T-helper 2 cell treated with Interferon-gamma antibody and Interleukin-4, amounts not matched to agents 5 μg/mL and 100 μg/mL, for 36 hours (primary cell): ENCODE measurements at places on chromosomes 2 and 18.

GRCh38 chr2:240569523-240569997 is 1.3 kb downstream of the RNPEPL1 start:
- DNase-seq: no peak

DNA sequence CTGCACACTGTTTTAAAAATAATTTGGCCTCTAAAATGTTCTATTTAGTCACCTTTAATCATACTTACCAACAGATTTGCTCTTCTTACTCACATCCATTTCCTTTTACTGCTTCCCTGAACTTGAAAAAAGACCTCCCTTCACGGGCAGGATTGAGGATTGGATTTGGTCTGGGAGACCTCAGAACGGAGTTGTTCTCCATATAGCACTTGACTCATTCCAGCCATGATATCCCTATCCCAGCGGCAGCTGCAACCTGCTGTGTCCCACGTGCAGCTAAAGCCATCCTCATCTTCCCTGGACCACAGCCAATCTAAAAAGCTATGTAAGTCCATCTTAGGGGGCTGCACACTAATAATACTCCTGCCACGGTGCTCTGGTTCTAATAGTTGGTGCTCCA is 97.0 kb upstream of the PTPRM start:
- no peak for DNase-seq

GRCh38 chr2:74886251-74886650 is 52.3 kb downstream of the HK2 start:
- no peak for DNase-seq

DNA sequence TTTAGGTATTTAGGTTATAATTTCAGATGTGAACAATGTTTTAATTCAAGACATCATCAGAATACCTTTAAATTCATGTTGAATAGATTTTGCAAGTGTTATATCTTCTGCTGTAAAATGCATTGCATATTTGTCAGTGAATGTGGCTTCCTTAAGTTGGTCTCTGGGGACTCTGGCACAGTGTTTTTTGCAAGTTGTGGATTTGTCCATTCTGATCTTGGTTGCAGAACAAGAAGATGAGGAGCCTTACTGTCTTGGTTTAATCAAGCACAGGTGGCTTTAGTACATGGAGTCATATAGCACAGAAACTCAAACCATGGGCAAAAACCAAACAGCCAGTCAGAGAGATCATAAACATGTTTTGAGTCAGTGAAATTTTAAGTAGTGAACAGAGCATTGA is 135.7 kb downstream of the ARHGAP28 start:
- DNase-seq: no peak

DNA sequence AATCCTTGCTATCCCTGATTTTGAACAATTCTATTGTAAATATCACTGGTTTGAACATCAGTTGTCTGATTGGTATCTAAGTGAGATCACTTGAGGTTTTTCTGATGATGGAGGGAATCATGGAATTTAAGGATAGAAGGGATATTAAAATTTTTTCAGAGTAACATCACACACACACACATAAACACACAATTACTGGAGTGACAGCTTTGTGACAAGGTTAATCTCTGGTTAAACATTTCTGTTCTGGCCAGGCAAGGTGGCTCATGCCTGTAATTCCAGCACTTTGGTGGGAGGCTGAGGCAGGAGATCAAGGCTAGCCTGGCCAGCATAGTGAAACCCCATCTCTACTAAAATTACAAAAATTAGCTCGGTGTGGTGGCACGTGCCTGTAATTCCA is 85.3 kb downstream of the SOCS6 start:
- DNase-seq: no peak

DNA sequence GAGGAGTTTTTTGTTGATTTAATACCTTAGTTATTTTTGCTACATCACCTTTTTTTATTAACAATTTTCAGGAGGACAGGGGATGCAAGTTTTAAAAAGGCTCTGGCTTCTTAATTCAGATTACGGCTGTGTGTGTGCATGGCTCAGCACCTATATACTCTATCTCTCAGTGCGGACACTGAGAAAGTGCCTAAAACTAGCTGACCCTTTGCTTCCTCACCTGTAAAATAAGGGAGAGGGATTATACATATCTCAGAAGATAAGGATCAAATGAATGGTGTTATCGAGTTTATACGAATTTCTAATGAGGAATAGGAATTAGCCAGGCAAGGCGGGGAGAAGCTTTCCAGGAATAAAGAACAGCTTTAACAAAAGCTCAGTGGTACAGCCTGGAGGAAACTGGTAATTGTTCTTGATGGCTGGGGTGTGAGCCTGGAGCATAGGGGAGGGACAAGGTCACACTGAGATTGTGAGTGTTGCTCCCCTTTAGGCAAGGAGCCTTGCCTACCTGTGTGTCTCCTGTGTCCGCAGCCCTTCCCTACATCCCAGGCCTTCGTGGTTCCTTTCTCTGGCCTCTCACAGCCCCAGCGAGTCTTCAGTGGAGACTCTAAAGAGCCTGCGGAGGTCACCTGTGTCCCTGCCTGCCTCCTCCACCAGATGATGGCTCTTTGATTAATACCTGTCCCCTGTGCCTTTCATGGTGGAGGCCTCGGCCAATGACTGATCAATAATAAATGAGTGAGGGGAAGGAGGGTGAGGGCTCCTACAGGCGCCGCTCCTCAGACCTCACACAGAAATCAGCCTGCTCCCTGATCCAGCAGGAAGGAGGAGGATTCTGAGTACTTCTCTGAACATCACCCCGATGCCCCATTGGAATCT is 92.7 kb downstream of the DDX1 start:
- DNase-seq: no peak

DNA sequence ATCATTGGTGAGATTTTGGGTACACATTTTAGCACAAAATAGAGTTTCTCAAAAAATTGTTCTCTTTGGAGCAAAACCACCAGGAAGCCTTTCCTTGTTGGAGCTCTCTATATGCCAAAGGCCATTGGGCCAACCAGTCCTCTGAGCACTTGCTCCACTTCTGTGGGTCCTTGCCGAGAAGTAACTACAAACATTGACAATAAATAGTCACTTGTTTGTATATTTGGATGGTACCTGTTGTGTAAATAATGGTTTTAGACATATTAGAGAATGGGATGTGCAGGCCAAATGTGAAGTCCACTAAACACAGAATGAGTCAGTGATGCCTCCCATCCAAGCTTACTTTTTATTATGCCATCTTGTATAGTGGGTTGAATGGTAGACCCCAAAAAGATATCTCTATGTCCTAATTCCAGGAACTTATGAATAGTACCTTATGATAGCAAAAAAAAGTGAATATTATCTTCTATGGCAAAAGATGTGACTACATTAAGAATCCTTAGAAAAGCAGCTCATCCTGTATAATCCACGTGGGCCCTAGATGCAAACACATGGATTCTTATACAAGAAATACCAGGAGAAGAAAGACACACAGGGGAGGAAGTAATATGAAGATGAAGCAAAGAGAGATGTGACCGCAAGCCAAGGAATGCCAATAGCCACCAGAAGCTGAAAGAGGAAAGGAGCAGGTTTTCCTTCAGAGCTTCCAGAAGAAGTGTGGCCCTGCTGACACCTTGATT is 24.6 kb downstream of the SRD5A2 start:
- DNase-seq: no peak

DNA sequence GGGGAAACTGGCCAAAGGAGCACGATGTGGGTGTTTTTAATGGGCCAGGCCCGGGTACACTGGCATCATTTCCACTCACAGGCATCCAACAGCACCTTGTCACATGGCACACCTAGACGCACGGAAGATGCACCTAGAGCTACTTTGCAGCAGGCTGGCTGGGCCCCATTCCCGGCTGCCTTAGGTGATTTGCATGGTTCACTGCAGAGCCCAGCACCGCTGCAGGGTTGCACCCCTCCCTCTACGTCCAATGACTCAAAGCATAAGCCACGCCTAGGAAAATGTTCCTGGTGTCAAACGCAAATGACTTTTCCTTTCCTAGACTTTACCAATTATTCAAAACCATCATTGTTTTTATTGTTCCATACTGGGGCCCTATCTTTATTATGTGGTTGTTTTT is 222.9 kb downstream of the EIPR1 start:
- DNase-seq: no peak

DNA sequence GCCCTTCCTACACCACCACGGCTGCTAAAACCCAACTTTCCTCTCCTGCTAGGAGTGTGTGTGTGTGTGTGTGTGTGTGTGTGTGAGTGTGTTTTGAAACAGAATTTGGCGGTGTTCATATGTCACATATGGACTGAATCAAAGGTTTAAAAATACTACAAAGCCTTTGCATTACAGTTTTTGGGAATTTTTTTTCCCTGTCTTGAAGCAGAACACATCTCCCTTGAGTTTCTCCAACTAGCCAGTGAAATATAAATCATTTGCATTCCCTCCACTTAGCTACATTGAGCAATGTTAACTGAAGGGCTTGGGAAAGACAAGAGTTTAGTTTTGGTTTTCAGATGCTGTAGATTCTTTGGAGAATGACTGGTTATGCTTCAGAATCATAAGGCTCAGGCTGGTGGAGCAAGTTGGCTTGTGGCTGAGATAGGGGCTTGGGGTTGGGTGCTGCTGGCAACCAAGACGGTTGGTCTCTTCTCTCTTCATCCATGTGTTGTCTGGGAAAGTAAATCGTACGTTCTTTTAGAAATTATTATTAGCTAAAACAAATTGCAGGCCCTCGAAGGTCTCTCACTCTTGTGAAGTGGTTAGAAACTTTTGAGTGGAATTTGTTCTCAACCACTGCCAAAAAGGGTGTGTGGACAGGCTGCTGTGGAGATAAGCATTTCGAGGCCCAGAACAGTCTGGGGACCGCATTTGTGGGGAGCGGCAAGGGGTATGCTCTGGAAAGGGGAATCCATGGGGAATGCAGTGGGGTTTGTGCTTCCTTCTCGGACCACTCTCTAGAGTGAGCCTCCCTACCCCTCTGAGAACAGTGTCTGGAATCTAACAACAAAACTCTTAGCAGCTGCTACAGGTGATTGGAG is 1.4 kb downstream of the NRP2 start:
- no peak for DNase-seq

DNA sequence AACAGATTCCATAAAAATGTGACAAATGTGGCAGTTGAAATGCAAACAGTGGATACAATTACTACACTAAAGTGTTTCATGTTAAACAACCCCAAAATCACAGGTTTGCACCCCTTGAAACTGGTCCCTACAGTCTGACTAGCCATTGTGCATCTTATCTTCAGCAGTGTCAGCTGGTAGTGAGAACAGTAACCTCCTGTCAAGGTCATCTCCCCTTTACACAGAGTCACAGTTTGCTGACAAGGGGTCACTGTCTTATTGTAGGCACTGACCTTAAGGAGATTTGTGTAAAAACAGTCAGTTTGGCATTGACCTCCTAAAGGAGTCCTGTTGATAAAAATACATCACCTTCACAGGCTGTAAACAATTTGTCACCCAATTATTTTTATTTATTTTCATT is 37.3 kb upstream of the TTC21B start:
- no peak for DNase-seq

DNA sequence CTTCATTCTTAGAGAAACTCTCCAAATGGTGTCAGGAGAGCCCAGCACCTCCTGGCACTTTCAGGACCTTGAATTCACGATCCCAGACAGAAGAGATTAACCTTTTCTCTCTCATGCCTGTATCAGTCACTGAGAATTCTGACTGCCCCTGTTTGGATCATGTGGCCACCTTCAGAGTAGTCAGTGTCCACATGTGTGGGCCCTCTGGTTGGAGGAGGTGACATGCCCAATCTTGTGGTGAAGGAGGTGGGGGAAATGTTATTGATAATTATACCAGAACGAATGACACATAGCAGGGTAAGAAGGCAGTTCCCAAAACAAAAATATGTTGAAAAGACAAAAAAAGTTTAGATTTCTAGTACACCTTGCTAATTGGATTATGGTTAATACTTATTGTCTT is 31.7 kb downstream of the UBXN4 start:
- no peak for DNase-seq

DNA sequence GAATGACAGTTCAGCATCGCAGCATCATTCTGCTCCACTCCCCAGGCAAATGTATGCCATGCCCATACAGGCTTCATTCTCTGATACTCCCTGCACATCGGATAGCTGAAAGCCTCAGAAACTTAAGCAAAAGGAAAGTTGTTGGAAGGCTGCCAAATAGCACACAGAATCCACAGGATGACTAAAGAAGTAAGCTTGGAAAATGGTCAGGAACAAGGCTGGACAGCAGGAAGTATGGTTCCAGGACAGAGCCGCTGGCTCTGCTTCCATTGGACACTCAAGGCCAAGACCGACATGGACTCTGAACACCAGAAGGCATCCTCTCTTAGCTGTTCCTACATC is 256.5 kb downstream of the CDH20 start:
- DNase-seq: no peak

- no peak for DNase-seq
Measured at GRCh38 chr2:217759991-217760390, 242.8 kb downstream of the TNS1 start.

GRCh38 chr2:21234464-21235120 is 110.8 kb downstream of the TDRD15 start:
- DNase-seq: no peak

DNA sequence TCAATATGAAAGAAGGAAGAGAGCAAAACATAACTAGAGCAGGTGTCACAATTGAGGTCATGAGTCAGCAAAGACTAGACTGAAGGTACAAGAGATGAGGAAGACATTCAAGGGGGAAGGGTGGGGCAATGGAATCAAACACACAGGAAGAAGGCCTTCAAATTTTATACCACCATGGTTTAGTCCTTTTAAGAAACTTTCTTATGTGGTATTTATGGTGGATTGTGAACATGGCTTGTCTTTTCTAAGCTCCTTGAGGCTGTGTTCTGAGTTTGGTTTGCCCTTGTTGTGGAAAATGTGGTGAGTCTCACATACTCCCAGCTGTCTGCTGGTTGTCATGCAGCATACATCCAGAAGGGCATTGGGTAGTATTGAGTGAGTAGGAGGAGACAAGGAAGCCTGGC is 62.1 kb downstream of the NABP1 start:
- peak; percentile 53 for DNase-seq

DNA sequence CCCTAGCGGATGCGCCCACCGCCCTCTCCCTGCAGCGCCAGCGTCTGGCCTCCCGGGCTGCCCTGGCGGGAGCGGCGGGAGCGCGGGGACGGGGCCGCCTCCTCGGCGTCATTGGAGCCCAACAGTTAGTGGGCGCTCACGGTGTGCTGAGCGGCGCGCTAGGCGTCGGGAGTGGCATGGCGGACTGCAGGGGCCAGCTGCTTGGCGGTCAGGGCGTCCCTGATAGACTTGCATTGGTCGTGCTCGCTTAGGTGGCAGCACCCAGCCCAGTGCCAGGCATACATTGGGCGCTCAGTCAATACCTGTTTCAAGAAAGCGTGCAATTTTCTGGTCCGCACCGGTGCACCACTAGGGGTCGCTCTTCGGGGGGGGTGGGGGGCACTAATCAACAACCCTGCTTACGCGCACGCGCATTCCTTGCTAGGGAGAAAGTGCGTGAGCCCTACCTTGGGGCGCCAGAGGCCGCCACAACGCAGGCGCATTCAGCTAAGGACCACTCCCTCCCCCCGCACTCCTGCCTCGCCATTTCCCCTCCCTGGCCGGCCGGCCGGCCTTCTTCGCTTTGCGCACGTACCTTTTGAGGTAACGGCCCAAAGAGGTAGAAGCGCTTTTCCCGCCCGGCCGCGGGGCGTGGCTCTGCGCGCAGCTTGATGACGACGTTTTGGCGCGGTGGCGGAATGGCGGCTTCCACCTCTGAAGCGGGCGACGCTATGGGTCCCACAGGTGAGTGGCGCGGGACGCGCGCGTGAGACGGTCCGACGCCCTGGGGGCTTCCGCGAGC is 411 bp upstream of the MZT2A start:
- peak; percentile 90 for DNase-seq
